Stimulated activated CD4-positive, alpha-beta T cell treated with anti-CD3 and anti-CD28 coated beads, Interleukin-1b, Interleukin-23, amount 100 ng/mL, for 48 hours (primary cell): ENCODE measurements at places on chromosomes 4 and X.

GRCh38 chrX:49186125-49187027 is at the start of gene PRICKLE3:
TSS of gene PRICKLE3 (minus strand) at chrX:49186373. CDS start at chrX:49186297, 76 bp downstream.
- DNase-seq: peak; percentile 71

DNA sequence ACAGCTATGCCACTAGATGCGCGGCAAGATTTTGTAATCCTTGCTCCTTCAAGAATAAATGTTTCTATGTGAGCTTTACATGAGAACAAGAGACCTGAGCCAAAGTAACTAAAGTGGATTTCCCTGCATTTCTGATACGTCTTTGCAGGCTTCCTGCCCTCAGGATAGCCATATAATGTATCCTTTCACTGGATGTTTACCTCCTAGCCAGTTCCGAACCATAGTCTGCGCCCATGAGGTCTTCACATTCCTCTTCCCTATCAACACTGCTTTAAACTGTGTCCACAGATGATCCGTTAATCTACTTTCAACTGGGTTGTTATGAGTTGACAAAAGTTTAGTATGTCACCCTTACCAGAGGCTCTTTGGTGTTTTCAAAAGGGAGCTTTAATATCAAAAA is 1889.1 kb upstream of the AGA start:
- DNase-seq: no peak

- no peak for DNase-seq
Observed at GRCh38 chr4:71268166-71268565, 70.7 kb upstream of the SLC4A4 start.

DNA sequence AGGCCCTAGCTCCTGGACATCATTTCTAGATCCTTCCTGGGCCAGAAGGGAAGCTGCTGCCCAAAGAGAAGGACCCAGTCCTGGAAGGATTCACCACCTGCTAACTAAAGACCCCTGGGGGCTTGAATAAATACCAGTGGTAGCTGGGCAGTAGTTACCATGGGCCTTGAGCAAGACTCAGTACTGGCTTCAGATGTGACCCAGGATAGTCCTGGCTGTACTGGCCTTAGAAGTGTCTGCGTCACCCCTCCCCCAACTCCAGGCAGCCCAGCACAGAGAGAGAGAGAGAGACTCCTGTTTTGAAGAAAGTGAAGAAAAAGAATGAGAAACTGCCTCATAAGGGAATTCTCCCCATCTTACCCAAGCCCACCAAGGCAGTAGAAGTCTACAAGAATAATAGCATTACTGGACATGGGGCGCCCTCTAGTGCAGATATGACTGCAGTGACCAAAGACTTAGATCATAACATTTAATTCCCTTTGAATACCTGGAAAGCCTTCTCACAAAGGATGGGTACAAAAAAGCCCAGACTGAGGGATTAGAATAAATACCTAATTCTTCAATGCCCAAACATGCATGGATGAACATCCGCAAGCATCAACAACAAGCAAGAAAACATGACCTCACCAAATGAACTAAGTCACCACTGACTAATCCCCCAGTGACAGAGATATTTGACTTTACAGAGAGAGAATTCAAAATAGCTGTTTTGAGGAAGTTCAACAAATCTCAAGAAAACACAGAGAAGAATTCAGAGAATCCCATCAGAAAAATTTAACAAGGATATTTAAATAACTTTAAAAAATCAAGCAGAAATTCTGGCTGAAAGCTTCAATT is 171.8 kb downstream of the HNRNPD start:
- DNase-seq: peak; percentile 29

- no peak for DNase-seq
Observed at GRCh38 chr4:79334341-79334740, 8.5 kb upstream of the NAA11 start.

DNA sequence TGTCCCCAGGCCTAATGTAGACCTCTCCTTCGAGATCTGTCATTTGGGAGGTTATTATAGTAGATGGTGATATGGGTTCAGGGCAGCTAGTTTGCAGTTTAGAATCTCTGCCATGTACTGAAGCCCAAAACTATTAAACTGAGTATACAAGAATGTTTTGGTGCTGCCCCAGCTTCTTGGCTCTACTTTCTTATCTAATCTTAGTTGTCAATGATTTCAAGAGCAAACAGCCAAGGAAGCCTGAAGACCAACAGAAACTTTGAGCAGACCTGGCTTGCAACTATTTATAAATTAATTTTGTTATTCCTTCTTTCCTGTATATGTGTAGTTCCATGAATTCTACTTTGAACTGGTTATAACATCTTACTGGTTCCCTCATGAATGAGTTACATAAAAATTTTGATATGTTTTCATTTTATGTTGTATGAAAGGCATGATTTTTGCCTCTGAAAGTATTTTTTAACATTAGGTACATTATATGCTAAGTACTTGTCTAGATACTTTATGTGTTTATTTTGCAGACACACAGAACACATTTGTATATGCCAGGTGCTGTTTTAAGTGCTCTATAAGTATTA is 2.0 kb upstream of the MGST2 start:
- DNase-seq: no peak

DNA sequence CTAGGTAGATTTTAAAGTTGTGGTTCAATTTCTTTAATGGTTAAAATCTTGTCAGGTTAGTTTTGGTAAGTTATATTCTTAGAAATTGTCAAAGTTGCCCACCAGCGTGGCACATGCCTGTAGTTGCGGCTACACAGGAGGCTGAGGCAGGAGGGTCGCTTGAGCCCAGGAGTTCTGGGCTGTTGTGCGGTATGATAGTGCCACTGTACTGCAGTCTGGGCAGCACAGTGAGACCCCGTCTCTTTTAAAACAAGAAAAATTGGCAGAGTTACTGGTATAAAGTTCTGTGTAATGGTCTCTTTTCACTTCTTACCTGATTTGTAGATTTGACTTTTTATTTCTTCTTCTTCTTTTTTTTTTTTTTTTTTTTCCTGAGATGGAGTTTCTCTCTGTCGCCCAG is 64.4 kb downstream of the FAM193A start:
- no peak for DNase-seq

DNA sequence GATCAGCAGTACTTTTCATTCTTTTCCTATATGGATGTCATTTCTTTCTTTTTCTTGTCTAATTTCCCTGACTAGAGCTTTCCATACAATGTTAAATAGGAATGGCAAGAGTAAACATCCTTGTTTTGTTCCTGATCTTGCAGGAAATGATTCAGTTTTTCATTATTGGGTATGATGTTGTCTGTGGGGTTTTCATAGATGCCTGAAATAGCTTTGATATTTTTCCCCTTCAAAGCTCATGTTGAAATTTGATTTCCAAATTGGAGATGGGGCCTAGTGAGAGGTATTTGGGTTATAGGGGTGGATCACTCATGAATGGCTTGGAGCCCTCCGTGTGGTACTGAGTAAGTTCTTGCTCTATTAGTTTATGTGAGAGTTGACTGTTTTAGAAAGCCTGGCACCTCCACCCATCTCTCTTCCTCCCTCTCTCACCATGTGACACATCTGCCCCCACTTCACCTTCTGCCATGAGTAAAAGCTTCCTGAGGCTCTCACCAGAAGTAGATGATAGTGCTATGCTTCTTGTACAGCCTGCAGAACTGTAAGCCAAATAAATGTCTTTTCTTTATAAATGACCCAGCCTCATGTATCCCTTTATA is 22.3 kb upstream of the VSIG1 start:
- DNase-seq: peak; percentile 38

GRCh38 chrX:151776936-151777335 is 42.4 kb downstream of the CNGA2 start:
- DNase-seq: no peak

GRCh38 chrX:7262551-7262950 is 114.6 kb upstream of the PUDP start:
- no peak for DNase-seq

- DNase-seq: no peak
Observed at GRCh38 chr4:110005461-110006056, 92.9 kb downstream of the EGF start.

GRCh38 chrX:50402886-50403285 is 67.7 kb downstream of the DGKK start:
- DNase-seq: no peak

- DNase-seq: no peak
Observed at GRCh38 chr4:109276482-109277095, 25.9 kb downstream of the COL25A1 start.

DNA sequence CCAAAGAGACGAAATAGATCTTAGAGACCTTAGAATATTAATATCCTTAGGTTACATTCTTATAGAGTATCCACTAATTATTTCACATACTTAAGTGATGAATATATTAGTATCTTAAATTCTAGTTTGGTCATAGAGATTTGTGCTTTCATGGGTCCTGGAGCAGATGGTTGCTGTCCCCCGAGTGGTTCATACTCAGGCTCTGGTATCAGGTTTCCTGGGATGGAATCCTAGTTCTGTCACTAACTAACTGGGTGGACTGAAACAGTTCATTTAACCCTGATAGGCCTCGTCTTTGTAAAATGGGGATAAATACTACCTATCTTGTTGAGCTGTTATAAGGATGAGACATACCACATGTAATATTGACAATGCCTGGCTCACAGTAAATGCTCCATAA is 264.6 kb downstream of the TENM3 start:
- no peak for DNase-seq

- DNase-seq: no peak
Observed at GRCh38 chr4:76589872-76590797, 155.1 kb downstream of the SHROOM3 start.

- no peak for DNase-seq
Observed at GRCh38 chr4:188941524-188942119, 802.4 kb downstream of the TRIML1 start.

GRCh38 chr4:181550381-181550780 is 692.8 kb upstream of the TENM3 start:
- DNase-seq: no peak

DNA sequence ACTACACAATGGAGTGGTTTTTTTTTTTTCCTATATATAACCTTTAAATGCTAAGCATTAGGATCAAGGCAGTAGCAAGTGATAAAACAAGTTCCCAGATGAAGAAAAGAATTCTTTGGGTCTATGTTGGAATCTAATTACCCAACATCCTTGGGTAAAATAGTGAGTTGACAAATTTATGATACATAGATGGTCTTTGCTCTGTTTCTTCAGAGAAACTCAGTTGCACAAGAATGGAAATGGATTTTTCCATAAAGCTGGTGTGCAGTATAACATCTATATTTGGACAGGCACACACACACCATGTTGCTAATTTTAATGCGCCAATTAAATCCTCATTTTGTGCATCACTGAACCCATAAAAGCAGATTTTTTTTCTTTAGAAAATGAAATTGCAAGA is 137.0 kb upstream of the MED14 start:
- no peak for DNase-seq

GRCh38 chr4:157988641-157989040 is 184.2 kb downstream of the GASK1B start:
- no peak for DNase-seq

DNA sequence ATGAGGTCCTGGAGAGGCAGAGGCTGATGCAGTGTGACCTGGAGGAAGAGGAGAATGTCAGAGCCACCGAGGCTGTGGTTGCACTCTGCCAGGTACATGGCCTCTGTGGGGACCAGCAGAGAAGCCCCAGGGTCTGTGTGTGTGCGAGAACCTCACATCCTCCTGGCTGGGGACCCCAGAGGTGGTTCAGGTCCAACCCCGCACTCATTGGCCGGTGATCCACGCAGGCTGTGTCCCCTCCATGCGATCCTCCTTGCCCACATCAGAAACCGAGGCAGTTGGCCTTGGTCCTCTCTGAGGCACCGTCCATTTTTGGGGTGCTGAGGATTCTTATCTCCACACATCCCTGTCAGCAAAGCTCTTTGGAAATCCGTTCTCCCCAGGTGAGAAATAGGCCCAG is 45.3 kb downstream of the EVC start:
- DNase-seq: no peak

DNA sequence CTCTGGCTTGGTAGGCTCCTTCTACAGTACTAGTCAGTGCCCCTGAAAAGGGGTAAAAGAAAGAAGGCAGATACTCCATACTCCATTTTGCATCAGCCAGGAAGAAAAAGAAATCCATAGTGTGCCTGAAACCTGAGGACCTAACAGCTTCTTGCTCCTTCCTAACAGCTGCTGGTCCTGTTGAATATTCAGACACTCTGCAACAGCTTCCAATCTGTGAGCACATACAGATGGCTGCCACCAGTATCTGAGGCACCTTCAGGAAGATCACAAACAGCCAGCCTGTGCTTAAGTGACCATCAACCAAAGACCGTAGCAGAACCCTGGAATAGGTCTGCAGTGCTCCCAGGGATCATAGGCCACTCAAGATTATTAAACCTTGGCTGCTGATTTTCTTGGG is 4.3 kb downstream of the GIMD1 start:
- no peak for DNase-seq

DNA sequence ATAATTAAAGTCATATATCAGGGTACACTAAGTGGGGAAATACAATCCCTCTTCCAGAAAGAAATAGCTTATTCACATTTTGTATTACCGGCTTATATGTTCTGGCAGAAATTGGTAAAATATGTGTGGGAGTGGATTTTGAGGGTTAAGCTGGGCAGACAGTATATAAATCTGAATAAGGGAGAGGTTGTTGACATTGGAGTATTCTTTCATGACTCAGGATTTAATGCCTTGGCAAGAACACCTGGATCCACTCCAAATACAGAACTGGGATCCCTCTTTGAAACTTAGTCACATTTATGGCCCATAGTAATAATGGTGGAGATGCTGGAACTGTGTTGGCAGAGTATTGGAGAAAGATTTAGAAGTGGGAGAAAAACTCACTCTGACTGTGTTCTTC is 54.3 kb upstream of the TET2 start:
- no peak for DNase-seq

GRCh38 chr4:154617820-154618317 is 5.4 kb upstream of the FGG start:
- DNase-seq: no peak
